ENCODE measurements at places on chromosomes 2 and 18.
A peak's percentile ranks its signal among the peaks of the same experiment; 100 is the strongest.

- no peak for DNase-seq
Measured at GRCh38 chr2:242058116-242058680, 188.7 kb downstream of the RTP5 start.

- DNase-seq, result no peak
Measured at GRCh38 chr2:218834685-218835084, 3.1 kb upstream of the PRKAG3 start.

- peak; percentile 69 for DNase-seq
Measured at GRCh38 chr2:96554293-96555145, 18.0 kb downstream of the ARID5A start.

- no peak for DNase-seq
Measured at GRCh38 chr18:80191264-80191663, 56.0 kb downstream of the PARD6G start.

DNA sequence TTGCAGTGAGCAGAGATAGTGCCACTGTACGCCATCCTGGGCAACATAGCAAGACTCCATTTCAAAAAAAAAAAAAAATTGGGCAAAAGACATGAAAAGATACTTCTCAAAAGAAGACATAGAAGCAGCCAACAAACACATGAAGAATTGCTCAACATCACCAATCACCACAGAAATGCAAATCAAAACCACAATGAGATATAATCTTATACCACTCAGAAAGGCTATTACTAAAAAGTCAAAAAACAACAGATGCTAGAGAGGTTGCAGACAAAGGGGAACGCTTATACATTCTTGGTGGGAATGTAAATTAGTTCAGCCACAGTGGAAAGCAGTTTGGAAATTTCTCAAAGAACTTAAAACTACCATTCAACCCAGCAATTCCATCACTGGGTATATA, 43.1 kb upstream of the CHAC2 start:
- peak; percentile 9 for DNase-seq

GRCh38 chr2:120430957-120431356, 85.0 kb downstream of the INHBB start:
- no peak for DNase-seq

DNA sequence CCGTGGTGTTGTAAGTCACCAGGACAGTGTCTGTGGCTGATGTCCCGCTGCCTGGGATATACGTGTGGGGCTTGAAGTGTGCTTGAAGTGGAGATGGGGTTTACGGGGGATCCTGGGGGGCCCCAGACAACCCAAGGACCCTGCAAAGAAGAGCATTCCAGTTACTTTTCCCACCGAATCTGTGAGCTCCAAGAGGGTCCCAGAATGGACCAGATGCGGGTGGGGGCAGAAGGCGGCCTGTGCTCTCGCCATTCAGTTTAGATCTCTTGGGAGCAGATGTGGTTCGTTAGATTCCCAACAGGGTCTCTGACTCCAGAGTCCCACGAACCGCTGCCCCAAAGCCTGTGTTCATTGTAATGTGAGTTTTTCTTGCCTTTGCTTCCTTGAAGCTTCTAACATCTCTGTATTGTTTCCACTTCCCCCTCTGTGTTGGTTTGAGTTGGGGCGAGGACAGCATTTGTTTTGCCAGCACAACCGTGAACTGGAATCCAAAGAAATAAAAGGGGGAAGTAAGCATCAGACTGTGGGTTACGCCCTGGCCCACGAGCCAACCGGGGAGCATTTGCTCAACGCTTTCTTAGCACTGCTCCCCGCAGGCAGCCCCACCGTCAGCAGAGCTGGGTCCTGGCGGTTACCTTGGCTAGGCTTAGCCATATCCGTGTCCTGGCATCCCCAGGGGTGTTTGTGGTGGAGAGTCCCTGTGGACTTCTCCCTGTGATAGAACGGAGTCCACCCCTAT, 92.1 kb downstream of the SH3BP4 start:
- no peak for DNase-seq

GRCh38 chr18:67496469-67496868, 20.1 kb downstream of the DSEL start:
- DNase-seq, result no peak

GRCh38 chr2:10332402-10333246, 29.9 kb downstream of the HPCAL1 start:
- DNase-seq, result no peak

GRCh38 chr2:58449286-58450010, 208.3 kb upstream of the FANCL start:
- DNase-seq, result no peak

DNA sequence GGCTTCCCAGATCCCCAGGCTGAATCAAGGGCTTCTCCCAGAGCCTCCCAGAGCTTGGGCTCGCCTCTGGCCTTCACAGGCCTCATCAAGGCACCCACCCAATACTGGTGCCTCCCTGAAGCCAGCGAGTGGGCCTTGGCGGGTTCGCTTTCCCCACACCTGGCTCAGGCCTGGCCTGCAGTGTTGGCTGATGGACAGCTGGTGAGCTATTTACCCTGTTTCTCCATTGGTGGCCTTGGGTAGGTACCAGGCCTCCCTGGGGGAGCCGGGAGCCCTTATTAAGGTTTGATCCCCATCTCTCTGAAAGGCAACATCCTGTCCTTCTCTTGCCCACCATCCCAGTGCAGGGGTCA, 18.2 kb upstream of the DUSP2 start:
- DNase-seq, result no peak

DNA sequence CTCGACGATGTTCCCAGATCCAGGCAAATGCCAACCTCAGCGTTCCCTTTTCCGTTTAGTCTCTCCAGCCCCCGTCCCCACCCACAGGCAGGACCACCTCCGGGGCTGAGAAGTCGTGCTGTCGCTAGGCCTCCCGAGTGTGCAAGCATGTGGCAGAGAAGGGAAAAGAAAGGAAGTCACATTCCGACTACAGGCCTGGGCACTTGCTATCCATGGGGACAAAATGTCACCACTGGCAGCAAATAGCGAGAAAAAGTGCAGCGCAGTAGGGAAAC, 420 bp downstream of the PIGN start:
- DNase-seq, result no peak

- no peak for DNase-seq
Measured at GRCh38 chr2:180077295-180077906, 70.3 kb upstream of the CWC22 start.

All from CD4-positive, alpha-beta memory T cell (primary cell).